Effector CD4-positive, alpha-beta T cell (primary cell): ENCODE measurements at places on chromosomes 6 and 20.

GRCh38 chr6:28274888-28275287 is 6.5 kb upstream of the PGBD1 start:
- no peak for DNase-seq

- DNase-seq: no peak
These were observed 48.3 kb downstream of the RREB1 start for GRCh38 chr6:7155871-7156579.

GRCh38 chr6:143741480-143741879 is 63.7 kb downstream of the PHACTR2 start:
- DNase-seq: no peak

DNA sequence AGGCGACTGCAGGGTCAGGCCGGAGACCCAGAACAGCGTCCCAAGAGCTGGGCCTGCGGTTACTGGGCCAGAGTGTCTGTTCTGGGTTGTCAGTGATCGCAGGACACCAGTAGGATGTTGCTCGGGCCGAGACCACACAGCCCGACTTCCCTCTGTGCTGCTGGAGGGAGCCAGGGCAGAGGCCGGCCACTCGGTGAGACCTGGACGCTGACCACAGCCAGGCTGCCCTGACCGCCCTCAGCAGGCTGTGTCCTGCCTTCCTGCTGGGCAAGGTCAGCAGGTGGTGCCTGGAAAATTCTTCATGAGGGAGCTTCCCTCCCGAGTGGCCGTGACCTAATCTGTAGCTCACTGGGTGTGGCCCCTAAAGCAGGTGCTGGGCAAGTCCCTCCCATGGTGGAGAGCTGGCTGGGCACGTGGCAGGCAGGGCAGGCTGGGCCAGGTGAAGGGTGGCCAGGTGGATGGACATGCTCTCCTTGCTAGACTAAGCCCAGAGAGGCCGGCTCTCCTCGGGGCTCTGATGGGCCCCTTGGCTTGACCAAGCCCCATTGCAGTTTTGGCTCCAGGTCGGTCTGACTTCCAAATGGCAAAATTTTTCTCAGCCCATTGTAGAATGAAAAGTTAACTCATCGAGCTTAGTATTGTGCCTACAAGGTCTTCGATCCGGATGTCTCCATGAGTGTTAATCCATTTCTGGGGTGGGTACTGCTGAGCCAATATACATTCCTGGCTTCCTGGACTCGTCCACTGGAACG is 1.9 kb downstream of the SLCO4A1 start:
- DNase-seq: no peak

GRCh38 chr6:20413826-20414225 is 12.1 kb downstream of the E2F3 start:
- DNase-seq: no peak

DNA sequence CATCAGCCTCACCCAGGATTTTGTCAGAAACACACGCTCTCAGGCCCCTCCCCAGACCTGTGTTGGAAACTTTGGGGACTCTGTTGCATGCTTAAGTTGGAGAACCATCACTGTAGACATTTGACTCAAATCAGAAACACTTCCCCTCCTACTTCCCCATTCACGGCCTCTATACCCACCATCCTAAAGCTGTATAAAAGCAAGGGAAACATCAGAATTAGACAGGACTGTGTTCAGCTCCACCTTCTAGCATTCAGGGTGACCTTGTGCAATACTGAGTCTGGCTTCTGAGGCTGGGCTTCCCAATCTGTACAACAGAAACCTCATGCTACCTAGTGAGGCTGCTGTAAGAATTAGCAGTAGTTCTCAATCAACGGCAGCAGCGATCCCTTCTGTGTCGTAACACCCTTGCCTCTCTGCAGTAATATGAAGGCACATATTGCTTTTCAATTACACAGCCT is 252.3 kb downstream of the LY86 start:
- no peak for DNase-seq

- no peak for DNase-seq
These were observed 26.1 kb upstream of the ZNF831 start for GRCh38 chr20:59137532-59137931.

- DNase-seq: no peak
These were observed at the start of gene RIMS1 for GRCh38 chr6:71886184-71887005. Gene RIMS1 (plus strand): TSS chr6:71886550. CDS start chr6:71887024, 474 bp downstream.

GRCh38 chr6:106637051-106637716 is 7.8 kb downstream of the QRSL1 start:
- DNase-seq: no peak

DNA sequence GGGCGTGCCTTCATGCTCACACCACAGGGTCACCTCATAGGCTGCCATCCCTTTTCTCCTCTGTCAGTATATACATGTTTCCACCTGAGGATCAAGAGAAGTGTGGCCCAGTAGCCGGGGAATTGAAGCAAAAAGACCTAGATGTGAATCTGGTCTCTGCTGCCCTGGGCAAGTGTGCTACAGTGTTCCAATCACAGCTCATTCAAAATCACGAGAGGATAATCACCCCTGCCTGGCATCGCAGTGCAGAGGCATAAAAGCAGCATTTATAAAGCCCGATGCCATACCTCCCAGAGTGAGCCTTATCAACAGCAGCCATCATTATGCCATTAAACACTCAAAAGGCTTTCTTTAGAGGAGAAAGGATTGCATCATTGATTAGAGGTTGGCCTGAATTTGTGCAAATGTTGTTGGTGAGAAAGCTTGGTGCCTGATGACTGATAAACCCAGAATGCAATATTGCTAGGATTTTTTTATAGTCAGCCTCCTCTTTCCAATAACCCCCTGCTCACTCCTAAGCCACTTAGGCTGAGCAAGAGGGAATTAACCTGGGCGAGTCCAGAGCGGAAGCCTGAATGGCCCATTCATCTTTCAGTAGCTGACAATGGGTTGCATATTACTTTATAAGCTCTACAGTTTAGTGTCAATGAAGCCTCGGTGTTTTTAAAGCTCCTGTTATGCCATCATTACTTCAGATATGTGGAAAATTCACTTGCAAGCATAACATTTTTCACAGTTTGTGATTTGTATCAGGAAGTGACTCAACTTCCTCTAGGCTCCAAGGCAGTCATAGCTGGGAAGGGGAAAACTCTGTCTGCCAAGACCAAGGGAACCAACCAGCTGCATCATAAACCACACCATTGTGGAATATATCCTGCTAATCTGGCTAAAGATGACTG is 92.5 kb upstream of the NXT1 start:
- DNase-seq: no peak

DNA sequence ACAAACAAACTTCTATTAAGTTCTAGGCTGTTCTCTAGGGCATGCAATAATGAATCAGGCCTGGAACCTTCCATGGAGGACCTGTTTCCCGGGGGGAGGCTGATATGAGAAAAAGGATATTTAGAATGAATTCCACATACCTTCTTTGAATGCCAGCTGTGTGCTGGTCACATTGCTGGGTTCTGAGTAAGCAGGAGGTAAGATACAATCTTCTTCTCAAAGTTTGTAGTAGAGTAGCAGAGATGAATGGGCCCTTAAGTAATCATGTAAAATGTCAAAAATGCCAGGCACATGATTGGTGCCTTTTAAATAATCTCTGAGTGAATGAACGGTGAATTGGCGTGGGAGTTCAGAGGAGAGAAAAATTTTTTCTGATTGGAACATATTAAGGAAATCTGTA is 47.4 kb downstream of the TGM2 start:
- DNase-seq: no peak

- DNase-seq: no peak
These were observed 7.5 kb downstream of the NFATC2 start for GRCh38 chr20:51535075-51535386.

DNA sequence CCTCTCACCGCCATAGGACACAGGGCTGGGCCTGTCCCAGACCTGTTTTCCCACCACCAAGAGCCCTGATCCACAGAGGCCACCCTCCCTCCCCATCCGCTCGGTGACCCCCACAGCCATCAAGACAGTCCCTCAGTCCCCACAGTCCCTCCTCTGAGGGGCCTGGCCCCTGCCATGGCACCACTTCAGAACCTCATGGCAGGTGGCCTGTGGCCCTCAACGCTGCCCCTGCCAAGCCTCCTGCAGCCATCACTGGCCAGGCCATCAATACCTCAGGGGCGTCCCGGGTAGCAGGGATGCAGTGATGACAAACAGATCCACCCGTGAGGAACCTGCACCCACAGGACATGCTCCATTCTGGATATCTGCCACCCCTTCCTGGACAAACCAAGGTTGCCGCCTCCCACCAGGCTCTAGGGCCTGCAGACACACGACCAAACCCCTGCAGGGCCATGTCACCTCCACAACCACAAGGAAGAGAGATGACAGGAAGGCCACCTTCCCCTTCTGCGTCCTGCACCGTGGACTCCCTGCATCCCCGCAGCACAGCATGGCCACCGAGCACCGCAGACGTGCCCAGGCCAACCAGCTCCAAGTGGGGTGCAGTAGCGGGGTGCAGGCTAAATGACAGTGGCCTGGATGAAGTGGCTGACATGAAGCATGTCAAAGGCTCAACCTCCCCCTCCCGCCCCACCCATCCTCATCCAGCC is 14.0 kb downstream of the TAF4 start:
- DNase-seq: no peak

- DNase-seq: no peak
These were observed 3.2 kb downstream of the CD40 start for GRCh38 chr20:46121184-46121930.

GRCh38 chr20:44135012-44135412 is 52.0 kb downstream of the JPH2 start:
- no peak for DNase-seq
